ENCODE measurements at places on chromosomes 7 and 10.

GRCh38 chr10:116272440-116273283 is at the start of gene GFRA1:
Gene GFRA1 (minus strand): TSS chr10:116273206. CDS start chr10:116272029, 1,177 bp downstream.
- peak; percentile 36 for DNase-seq
- H3K4me3 ChIP-seq = peak within 1 kb of the TSS; percentile 95
- H3K27me3 ChIP-seq = peaks cover 56% of the 10 kb centered on the region
- H3K27ac ChIP-seq = peak within 1 kb of the TSS; percentile 89

DNA sequence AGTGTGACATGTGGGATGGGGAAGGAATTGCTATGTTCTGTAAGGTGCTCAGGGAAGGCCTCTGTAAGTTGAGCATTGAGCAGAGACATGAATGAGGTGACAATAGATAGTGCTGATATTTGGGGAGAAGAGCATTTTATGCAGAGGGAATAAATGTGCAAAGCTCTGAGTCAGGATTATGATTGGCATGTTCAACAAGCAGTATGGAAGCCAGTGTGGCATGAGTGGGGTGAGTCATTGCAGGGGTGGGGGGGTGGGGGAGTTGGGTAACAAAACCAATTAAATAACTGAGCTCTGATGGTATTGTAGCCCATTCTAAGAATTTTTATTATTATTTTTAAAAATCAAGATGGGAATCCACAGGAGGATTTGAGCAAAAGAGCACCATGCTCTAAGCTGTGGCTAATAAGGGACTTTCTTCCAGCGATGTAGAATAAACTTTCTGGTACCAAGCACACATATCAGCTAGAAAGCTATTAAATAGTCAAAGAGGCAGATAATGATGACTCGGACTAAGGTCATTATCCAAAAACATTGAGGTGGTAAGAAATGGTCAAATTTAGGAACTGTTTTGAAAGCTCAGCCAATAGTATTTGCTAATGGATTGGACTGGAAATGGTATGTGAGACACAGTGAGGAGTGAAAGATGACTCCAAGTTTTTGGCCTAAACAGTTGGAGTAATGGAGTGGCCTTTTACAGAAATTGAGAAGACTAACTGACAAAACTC is 96.4 kb downstream of the PRKG1 start:
- H3K4me3 ChIP-seq = no peak overlapping the region
- peaks cover 20% of the 10 kb centered on the region for H3K4me1 ChIP-seq
- H3K27ac ChIP-seq = no peak overlapping the region
- H3K27me3 ChIP-seq = no peaks in the 10 kb centered on the region
- no peaks in the 10 kb centered on the region for H3K36me3 ChIP-seq

DNA sequence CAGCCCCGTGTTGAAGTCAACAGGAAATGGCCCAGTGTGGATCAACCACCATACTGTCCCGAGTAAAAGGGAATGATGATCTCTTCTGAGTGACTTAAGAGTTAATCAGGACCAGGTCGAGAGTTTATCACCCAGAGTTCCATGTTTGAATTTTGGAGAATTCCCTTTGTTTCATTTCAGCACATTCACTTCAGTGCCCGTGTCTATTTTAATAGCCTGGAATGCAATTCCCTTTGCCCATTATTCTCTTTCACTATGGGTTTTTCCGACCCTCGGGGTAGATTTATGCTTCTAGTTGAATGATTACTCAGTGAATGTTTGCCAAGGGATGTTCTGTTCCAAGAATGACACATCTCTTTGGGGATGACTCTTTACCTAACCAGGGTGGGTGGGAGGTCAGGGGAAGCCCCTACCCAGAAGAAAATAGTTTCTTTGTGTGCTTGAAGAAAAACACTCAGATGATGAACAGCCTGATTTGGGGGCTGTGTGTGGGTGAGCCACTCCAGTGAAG is 594.9 kb downstream of the INHBA start:
- H3K27ac ChIP-seq = no peak overlapping the region
- H3K4me1 ChIP-seq = peaks cover 10% of the 10 kb centered on the region

- H3K36me3 ChIP-seq = no peaks in the 10 kb centered on the region
- DNase-seq = no peak
- no peak overlapping the region for H3K27ac ChIP-seq
- peaks cover 3% of the 10 kb centered on the region for H3K4me1 ChIP-seq
Measured at GRCh38 chr7:45568536-45569289, 5.5 kb upstream of the ADCY1 start.
